ENCODE measurements at places on chromosomes 11 and 22.
A peak's percentile ranks its signal among the peaks of the same experiment; 100 is the strongest.

- no peak for DNase-seq
Observed at GRCh38 chr22:48416396-48417224, 1411.1 kb downstream of the BRD1 start.

DNA sequence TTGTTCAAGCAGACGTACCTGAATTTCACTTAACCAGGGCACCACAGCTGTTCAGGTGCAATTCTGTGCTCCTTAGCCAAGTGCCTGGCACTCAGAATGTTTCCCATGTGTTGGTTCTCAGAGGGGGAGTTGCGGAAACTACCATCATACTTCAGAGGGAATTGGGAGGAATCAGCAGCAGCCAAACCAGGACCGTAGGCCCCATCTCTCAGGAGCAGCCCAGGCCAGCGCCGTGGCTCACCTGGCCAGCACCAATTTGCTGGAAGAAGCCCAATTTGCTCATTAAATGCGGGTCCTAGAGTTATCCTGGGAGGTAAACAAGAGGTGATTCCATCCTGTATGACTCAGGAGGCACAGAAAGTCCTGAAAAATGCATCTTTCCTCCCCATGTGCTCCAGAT is 435.4 kb downstream of the BRD1 start:
- DNase-seq = no peak

GRCh38 chr22:39148026-39148726 is 4.3 kb downstream of the CBX7 start:
- no peak for DNase-seq

GRCh38 chr22:27194096-27194748 is 536.8 kb downstream of the MIAT start:
- DNase-seq = no peak

DNA sequence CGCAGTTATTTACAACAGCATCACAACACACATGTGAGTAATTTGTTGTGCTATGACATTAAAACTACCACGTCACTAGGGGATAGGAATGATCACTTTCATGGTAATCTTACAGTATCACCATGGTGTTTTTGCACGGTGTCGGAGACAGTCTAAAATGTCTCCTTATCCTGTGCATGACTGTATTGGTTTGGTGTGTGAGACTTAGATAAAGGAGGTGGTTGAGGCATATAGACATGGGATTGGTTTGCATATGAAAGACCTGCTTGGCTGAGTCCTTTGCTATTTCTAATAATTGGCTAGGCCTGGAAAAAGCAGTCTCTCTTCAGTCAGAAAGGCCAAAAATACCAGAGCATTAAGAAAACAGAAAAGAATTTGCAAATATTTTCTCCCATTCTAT is 30.2 kb downstream of the MSANTD4 start:
- no peak for DNase-seq

GRCh38 chr22:21918466-21919185 is 34.0 kb downstream of the PPM1F start:
- no peak for DNase-seq

GRCh38 chr11:26949846-26950245 is 44.1 kb upstream of the FIBIN start:
- DNase-seq = no peak

DNA sequence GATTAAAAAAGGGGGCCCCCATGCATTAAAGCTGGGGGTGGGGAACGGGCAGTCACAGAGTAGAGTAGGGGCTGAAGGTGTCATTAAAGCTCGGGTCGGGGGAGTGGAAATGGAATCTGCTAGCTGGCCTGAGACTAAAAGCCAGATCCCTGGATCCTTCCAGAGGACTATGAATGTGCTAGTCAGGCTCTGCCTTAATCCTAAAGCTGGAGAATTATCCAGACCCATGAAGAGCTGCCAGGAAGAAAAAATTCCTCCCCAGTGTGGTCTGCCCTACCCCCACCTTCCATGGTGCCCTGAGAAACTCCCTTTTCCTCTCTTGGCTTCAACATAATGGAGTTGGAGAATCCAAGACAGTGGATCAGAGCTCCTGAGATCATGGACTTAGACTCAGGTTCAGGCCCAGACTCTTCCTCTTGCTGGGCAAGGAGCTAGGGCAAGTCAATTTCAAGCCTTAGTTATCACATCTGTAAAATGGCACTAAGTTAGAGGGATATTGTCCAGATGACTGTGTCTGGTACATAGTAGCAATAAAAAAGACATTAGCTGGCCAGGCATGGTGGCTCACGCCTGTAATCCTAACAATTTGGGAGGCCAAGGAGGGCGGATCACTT is 24.0 kb upstream of the SMTN start:
- DNase-seq = no peak

DNA sequence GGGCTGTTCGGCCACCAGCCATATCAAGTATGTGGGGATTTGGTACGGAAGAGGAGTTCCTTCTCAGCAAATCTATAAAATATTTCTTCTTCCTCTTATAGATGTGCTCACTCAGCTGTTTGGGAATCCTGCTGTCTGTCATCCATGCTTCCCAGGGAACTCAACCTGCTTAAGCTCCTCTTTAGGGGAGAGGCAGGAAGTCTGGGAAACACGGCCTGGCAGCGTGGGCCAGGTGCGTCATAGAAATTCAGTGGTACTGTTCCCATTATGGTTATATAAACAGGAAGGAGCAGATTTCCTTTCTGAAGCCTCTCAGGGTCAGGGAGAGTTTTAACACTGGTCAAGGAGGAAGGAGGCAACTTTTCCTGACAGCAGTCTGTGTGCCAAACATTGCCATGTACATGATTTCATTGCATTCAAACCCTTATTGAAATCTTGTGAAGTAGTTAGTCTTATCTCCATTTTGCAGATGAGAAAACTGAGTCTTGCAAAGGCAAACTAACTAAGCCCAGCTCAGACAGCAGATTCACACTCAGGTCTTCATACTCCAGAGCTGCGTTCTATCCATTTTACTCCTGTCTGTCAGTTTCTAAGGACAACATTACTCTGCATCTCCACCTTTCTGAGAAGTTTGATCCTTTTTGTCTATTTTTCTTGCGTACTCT is 35.4 kb upstream of the AMOTL1 start:
- peak; percentile 79 for DNase-seq

DNA sequence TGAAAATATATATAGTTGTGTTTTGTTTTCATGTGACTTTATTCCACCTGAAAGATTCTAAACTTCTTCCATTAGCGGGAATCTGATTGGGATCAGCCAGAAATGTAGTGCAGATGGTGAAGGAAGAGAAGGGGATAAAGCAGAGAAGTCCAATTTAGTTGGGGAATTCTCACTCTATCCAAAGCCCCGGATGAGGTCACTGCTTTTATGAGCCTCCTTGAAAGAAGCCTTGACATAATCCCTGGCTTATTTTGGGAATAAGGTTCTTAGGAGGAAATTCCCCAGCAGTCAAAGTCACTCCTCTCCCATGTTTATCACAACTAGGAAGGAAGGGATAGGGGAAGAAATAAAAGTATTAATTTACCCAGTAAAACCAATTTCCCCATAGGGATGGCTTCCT is 41.1 kb downstream of the OSBP start:
- no peak for DNase-seq

DNA sequence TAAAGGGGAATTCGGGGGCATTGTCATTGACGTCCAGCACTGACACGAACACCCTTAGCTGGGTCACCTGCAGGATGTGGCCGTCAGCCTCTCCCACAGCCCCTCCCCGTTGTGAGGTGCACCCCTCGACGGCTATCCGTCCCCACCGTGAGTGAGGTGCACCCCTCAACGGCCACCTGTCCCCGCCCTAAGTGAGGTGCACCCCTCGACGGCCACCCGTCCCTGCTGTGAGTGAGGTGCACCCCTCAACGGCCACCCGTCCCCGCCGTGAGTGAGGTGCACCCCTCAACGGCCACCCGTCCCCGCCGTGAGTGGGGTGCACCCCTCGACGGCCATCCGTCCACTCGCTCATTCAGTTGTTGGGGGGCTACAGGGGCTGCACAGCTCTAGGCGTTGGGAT is 2.9 kb downstream of the CDHR5 start:
- no peak for DNase-seq

- DNase-seq = no peak
Observed at GRCh38 chr11:111427471-111427912, 48.4 kb upstream of the POU2AF1 start.

DNA sequence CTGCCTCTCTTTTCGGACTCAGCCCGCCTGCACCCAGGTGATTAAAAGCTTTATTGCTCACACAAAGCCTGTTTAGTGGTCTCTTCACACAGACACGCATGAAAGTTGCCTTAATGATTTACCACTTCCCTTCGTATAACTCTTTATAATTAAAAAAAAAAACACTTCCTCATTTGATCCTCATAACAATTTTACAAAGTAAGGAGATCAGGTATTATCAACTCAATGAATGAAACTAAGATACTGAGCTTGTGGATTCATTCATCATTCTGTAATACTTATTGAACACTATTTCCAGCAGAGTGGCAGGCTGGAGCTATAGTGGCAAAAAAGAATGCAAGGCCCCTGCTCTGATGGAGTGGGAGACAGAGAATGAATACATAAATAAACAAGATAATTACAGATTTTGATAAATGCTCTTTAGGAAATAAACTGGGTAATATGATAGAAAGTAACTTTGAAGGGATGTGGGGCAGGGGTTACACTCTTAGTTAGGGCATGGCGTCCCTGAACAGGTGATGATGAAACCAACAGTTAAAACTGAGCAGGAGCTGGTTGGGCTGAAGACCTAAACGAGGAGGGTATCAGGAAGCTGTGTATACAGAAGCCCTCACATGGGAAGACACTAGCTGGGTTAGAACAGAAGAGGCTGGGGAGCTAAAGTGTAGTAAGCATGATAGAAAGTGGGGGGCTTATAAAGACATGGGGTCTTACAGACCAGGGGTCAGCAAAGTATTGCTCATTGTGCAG is 5.4 kb upstream of the CRTAM start:
- no peak for DNase-seq

GRCh38 chr11:76639621-76640020 is 30.9 kb downstream of the LRRC32 start:
- no peak for DNase-seq

- no peak for DNase-seq
Observed at GRCh38 chr11:133385781-133386180, 146.5 kb downstream of the OPCML start.

GRCh38 chr22:48088926-48089536 is 1326.6 kb downstream of the TBC1D22A start:
- DNase-seq = no peak

DNA sequence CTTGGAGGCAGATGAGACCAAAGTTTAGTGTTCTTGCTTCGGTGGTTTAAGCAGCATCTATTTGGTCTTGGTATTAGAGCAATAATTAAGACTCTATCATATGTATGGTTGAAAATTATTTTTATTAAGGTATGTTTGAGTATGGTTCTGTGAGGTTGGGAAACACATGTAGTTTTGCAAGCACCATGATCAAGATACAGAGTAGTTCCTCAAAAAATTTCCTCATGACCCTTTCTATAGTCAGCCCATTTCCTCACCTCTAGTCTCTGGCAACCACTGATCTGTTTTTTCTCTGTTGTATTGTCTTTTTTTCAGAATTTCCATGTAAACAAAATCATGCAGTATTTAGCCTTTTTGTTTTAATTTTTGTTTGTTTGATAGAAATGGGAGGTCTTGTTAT is 18.4 kb downstream of the MTMR3 start:
- DNase-seq = no peak

GRCh38 chr11:78338702-78339101 is 78.9 kb downstream of the GAB2 start:
- DNase-seq = no peak

DNA sequence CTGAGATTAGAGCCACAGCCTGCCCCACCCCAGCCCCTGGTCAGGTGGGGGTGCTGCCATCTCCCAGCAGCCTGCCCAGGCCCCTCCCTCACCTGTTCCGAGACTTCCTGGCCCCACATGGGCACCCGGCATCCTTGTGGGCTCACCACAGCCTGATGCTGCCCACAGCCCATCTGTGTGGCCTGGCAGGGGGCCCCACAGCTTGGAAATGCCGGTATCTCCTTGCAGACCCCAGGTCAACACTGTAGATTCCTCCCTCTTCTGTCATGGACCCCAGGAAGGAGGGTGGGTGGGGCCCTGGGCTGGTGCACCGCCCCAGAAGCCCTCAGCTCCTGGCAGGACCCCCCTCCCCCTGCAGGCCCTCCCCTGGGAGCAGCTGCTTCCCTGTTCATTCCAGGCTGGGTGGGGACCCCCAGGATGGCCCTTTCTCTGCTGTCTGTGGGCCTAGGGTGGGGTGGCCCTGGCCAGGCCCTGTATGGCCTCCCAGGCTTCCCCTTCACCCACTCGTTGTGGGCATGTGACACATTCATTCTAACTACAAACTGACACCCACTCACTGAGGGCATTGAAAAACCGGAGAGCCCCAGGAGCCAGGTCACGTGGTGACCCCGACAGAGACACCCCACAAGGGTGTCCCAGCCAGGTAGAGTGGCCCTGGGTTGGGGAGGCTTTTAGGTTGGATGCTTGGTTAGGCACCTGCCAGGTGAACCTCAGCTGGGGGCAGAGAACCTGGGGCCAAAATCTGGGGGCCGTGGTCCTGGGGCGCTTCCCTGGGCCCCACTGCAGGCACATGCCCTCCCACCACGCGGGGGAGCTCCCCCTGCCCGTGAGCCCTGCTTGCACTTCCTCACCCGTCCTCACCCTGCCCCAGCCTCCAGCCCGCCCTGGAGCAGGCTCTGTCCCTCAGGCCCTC is 44.1 kb upstream of the CCDC188 start:
- DNase-seq = no peak

- DNase-seq = no peak
Observed at GRCh38 chr11:8937159-8937558, 4.4 kb upstream of the C11orf16 start.
